ENCODE measurements at places on chromosomes 12 and 14. TPM values are rescaled to one million over a fixed set of nuclear protein-coding genes. Genes with fewer than 3 reads are reported as not detected.

The KRT77 gene
- not detected for total RNA-seq

The DTX1 gene
- 18.0 TPM for total RNA-seq

The KERA gene
- total RNA-seq: not detected

The HOXC4 gene
- total RNA-seq: 1.00 TPM

The PLBD1 gene
- total RNA-seq: not detected

- H3K27ac ChIP-seq: no peak overlapping the region
- H3K4me1 ChIP-seq: no peaks in the 10 kb centered on the region
- no peaks in the 10 kb centered on the region for H3K36me3 ChIP-seq
- no peak for DNase-seq
- H3K4me3 ChIP-seq: no peak overlapping the region
Observed at GRCh38 chr14:95072310-95072905, 84.9 kb downstream of the DICER1 start.

- no peak within 1 kb of the TSS for H3K4me3 ChIP-seq
- H3K4me1 ChIP-seq: peaks cover 47% of the 10 kb centered on the region
- DNase-seq: no peak
- H3K27ac ChIP-seq: no peak within 1 kb of the TSS
- H3K27me3 ChIP-seq: peaks cover 10% of the 10 kb centered on the region
Observed at GRCh38 chr12:102480406-102480805, at the start of gene IGF1. IGF1 (minus strand) TSS chr12:102480563; CDS start chr12:102480381, 182 bp downstream.

- peaks cover 43% of the 10 kb centered on the region for H3K4me1 ChIP-seq
- H3K27me3 ChIP-seq: no peaks in the 10 kb centered on the region
- no peak for DNase-seq
- H3K36me3 ChIP-seq: no peaks in the 10 kb centered on the region
- H3K27ac ChIP-seq: no peak overlapping the region
Observed at GRCh38 chr14:22819151-22819988, 4.1 kb upstream of the SLC7A7 start.

DNA sequence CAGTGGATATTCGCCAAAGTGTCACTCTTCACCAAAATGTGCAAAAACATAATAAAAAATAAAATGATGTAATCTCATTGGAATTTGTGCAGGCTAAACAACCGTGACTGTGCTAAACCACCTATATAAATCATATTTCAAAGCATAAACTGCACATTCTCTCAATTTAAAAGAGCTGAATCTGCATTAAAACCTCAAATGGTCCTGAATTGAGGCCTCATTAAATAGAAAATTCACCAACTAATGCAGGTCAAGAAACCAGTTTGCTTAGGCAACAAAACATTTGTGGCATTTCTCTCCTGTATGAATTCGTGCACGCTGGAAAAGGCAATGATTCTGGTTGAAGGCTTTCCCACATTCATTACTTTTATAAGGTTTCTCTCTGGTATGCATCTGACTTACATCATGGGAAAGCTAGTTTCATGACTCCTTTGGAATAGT is 80.1 kb upstream of the IFNG-AS1 start:
- no peak overlapping the region for H3K4me3 ChIP-seq
- peaks cover 6% of the 10 kb centered on the region for H3K27me3 ChIP-seq
- H3K27ac ChIP-seq: no peak overlapping the region
- no peaks in the 10 kb centered on the region for H3K36me3 ChIP-seq
- H3K4me1 ChIP-seq: no peaks in the 10 kb centered on the region

- H3K36me3 ChIP-seq: peaks cover 1% of the 10 kb centered on the region
- H3K27ac ChIP-seq: no peak overlapping the region
- peak; percentile 74 for DNase-seq
- no peaks in the 10 kb centered on the region for H3K27me3 ChIP-seq
- H3K4me1 ChIP-seq: peaks cover 56% of the 10 kb centered on the region
- peak overlapping the region; percentile 95 for H3K4me3 ChIP-seq
Observed at GRCh38 chr14:105486974-105487448, 325 bp downstream of the CRIP1 start.

DNA sequence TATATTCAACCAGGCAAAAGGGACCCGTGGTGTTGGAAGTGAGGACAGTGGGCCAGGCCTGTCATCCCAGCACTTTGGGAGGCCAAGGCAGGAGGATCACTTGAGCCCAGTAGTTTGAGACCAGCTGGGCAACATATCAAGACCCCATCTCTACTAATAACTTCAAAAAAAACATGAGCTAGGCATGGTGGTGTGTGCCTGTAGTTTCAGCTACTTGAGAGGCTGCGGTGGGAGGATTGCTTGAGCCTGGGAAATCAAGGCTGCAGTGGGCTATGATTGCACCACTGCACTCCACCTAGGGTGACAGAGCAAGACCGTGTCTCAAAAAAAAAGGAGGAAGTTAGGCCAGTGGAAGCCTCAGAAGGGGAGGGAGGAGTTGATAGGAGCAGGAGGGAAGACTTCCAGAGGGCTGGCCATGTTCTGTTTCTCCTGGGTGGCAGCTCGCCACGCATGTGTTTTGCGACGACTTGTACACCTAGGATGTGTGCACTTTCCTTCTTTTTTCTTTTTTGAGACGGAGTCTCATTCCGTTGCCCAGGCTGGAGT is 10.1 kb downstream of the SLC25A29 start:
- H3K27me3 ChIP-seq: no peaks in the 10 kb centered on the region
- H3K4me1 ChIP-seq: no peaks in the 10 kb centered on the region
- no peaks in the 10 kb centered on the region for H3K36me3 ChIP-seq
- no peak for DNase-seq

- H3K36me3 ChIP-seq: no peaks in the 10 kb centered on the region
- no peak overlapping the region for H3K4me3 ChIP-seq
- H3K27ac ChIP-seq: no peak overlapping the region
- H3K4me1 ChIP-seq: peaks cover 9% of the 10 kb centered on the region
Observed at GRCh38 chr14:99520571-99521081, 39.4 kb downstream of the CCNK start.

- no peaks in the 10 kb centered on the region for H3K4me1 ChIP-seq
- no peak overlapping the region for H3K4me3 ChIP-seq
- peaks cover 28% of the 10 kb centered on the region for H3K27me3 ChIP-seq
- H3K36me3 ChIP-seq: no peaks in the 10 kb centered on the region
Observed at GRCh38 chr12:28026701-28027100, 54.2 kb upstream of the PTHLH start.

DNA sequence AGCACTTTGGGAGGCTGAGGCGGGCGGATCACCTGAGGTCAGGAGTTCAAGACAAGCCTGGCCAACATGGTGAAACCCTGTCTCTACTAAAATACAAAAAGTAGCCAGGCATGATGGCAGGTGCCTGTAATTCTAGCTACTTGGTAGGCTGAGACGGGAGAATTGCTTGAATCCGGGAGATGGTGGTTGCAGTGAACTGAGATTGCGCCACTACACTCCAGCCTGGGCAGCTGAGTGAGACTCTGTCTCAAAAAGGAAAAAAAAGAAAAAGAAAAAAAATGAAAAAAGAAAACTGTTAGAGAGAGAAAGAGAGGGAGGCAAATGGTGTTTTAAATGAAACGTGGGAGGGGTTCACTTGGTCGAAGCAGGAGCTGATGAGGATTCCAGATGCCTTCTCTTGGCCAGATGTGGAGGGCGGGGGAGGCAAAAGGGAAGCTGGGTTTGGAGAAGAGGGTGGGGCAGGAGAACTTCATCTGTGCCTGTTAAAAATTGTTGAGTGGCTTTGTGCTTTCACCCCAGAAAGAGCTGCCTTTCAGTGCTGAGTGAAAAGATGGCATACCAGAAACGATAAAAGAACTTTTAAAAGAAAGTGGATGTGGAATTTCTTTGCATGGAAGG is 1.1 kb downstream of the EMP1 start:
- H3K4me3 ChIP-seq: peak overlapping the region; percentile 74
- H3K36me3 ChIP-seq: no peaks in the 10 kb centered on the region
- peaks cover 42% of the 10 kb centered on the region for H3K27me3 ChIP-seq
- DNase-seq: no peak
- peak overlapping the region; percentile 41 for H3K27ac ChIP-seq

- no peaks in the 10 kb centered on the region for H3K36me3 ChIP-seq
- H3K27ac ChIP-seq: no peak overlapping the region
- H3K27me3 ChIP-seq: no peaks in the 10 kb centered on the region
- no peak for DNase-seq
- H3K4me3 ChIP-seq: no peak overlapping the region
Observed at GRCh38 chr12:75099210-75099609, 110.4 kb downstream of the KCNC2 start.

GRCh38 chr14:32813401-32813800 is 125.3 kb upstream of the NPAS3 start:
- H3K4me3 ChIP-seq: no peak overlapping the region
- no peaks in the 10 kb centered on the region for H3K4me1 ChIP-seq
- DNase-seq: no peak

DNA sequence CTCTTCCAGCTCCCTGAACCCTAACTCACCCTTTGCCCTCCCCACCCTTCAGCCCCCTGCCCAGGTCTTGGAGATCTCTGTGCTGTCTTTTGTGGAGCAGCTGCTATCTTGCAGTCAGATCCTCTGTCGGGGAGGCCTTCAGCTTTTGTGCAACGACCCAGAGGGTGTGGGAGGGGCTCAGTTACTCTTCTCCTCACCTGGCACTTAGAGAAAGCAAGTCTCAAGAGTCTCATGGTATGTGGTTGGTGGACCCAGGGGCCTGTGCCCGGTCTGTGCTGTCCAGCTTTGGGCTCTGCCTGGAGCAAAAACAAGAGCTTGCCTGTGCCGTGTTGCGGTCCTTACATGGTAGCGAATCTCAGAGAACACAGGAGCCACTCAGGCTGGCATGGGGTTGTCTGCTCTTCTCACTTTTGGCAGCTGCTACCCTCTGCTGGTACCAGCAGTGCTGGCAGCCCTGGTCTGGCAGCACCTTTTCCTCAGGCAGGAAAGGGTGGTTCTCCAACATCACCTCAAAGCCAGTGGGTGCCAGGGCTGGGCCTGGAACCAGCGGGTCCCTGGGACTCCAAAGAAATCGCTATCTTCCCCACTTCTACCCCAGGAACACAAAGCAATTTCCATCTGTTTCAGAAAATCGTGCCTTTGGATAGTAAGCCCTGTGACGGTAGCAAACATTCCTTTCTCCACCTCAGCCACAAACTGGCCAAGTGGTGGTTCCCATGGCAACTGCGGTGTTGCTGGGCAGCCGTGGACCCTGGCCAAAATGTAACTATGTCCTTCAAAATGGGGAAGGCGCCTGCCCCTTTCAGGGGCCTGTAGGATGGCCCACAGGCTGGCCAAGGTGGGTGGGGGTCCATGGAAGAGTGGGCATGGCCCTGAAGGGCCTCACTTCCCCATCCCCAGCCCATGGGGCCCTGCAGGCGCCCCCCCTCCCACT is 90.0 kb downstream of the RIN3 start:
- no peaks in the 10 kb centered on the region for H3K27me3 ChIP-seq
- H3K36me3 ChIP-seq: no peaks in the 10 kb centered on the region
- H3K4me3 ChIP-seq: no peak overlapping the region
- peak overlapping the region; percentile 3 for H3K27ac ChIP-seq
- peak; percentile 41 for DNase-seq
- H3K4me1 ChIP-seq: peaks cover 39% of the 10 kb centered on the region

DNA sequence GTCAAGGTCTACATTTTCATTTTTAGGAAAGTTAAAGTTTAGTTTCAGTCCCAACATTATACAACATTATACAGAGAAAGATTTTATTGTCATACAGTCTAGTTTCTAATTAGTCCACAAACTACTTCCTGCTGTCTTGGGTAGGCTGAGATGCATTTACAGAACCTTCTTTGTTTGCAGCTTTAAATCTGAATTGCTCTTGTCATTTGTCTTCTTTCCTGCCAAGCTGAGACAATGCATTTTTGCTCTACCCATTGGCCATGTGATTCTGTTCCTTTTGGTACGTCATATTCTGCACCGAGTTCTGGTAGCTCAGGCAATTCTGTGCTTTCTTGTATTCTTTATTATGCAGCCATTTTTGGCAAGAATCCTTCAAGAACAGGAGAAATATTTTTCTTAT is 228.5 kb downstream of the ATP23 start:
- no peaks in the 10 kb centered on the region for H3K27me3 ChIP-seq
- H3K4me1 ChIP-seq: no peaks in the 10 kb centered on the region
- no peak overlapping the region for H3K4me3 ChIP-seq
- no peak overlapping the region for H3K27ac ChIP-seq
- H3K36me3 ChIP-seq: no peaks in the 10 kb centered on the region

DNA sequence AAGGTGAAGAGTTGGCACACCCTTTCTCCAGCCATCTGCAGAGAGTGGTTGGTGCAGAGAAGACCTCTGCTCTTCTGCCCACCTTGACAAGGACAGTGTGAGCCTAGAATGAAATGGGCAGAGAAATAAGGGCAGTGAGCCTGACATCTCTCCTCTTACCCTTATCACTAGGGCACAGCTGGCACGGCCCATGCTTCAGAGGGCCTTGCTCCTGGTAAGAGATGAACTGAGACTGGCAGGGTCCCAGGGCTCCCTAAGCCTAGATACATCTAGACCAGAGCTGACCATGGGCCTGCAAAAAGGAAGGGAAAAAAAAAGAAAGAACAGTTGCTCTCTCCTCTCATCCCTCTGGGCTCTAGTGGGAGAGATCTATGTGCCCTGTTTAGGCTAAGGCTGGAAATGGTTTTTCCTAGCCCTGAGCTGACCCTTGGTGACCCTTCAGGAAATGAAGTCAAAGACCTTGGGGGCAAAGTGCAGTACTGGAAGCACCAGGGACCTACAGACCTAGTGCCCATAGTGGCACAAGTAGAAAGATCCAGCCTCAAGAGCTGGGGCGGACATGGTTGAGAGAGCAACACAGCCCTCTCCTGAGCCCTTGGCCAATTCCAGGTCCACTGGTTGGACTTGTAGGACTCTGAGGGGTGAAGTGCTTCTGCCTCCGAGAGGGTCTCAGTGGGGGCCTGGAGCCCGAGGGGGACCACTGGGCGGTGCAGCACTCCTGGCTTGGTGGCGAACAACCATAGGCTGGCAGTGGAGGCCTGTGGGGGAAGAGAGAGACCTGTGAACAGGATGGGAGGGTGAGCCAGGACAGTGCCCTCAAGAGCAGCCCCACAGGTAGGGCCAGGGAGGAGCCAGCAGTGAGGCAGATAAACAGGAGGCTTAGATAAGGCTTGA is 22.0 kb downstream of the PRPF40B start:
- H3K4me1 ChIP-seq: peaks cover 27% of the 10 kb centered on the region
- H3K27me3 ChIP-seq: no peaks in the 10 kb centered on the region
- DNase-seq: no peak
- H3K27ac ChIP-seq: peak overlapping the region; percentile 48
- H3K36me3 ChIP-seq: peaks cover 14% of the 10 kb centered on the region
- H3K4me3 ChIP-seq: no peak overlapping the region

DNA sequence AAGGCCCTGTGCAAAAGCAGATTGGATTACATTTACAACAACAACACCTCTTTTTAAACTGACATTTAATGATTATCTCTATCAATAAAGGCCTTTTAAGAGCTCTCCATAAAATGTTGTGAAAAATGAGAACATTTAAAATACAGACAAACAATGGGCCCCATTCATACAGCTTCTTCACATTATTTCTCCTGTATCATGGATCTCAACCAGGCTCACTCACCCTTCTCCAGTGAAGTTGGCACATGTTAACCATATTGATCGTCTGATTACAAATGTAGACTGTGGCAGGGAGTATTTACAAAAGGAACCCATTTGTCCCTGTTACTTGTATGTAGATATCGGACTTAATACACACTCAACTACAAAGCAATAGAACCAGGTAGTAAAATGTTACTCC is 220.2 kb upstream of the BTG1 start:
- peaks cover 38% of the 10 kb centered on the region for H3K4me1 ChIP-seq
- no peak overlapping the region for H3K27ac ChIP-seq
- no peak overlapping the region for H3K4me3 ChIP-seq
- no peak for DNase-seq
- no peaks in the 10 kb centered on the region for H3K27me3 ChIP-seq

Measured in activated T-cell treated with anti-CD3 and anti-CD28 coated beads, Interleukin-2, amount 50 U/mL, for 72 hours (primary cell).